ENCODE measurements at places on chromosomes 11 and 22.

GRCh38 chr11:94128746-94129511 lies at the start of gene PANX1:
TSS of gene PANX1 (plus strand) at chr11:94128841. CDS start at chr11:94129313, 472 bp downstream.
- no peak for DNase-seq

DNA sequence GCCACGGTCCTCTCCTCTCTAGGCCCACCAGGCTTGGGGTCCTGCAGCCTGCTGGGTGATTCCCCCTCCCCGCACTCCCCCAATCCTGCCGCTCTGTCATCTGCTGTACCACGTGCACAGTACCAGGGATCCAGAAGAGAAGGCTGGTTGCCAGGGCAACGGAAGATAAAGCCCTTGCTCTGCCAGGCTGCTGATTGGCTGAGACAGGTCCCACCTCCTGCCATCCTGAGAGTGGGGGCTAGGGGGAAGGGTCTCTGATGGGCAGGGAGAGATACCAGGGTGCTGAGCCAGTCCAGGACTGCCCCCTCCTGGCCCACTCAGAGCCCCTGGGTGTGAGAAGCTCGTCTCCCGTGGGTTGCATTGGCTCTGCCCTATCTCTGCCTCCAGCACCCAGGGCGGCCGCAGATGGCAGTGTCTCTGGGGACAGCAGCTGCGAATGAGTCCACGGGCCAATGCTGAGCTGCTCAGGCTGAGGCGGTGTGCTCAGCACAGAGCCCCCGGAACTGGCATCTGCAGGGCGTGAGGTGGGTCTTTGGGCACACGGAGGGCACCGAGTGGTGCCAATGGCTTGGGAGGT lies at the start of gene SMIM45:
Gene SMIM45, plus strand, starts transcription at position 253 of the 577 bp plus-strand sequence.
- no peak for DNase-seq

DNA sequence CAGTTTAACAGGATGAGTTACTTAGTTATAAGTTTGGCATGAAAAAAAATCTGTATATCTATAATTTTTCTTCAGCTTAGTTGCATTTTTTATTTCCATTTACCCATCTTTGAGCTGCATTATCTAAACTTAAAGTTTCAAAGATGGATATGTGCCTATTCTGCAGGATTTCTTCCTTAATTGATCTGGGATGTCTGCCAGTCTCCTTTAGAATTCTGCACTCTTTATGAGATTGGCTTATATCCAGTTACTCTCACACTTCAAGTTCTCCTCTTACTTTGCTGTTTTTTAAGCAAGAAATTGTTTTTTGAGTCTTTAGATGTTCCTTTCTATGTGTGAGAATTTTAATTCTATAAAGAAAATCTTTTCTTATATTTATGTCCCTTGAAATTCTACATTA lies 5.1 kb upstream of the PDGFD start:
- DNase-seq, result no peak

- DNase-seq, result no peak
These were observed 18.4 kb downstream of the ATXN10 start for GRCh38 chr22:45690008-45690407.

DNA sequence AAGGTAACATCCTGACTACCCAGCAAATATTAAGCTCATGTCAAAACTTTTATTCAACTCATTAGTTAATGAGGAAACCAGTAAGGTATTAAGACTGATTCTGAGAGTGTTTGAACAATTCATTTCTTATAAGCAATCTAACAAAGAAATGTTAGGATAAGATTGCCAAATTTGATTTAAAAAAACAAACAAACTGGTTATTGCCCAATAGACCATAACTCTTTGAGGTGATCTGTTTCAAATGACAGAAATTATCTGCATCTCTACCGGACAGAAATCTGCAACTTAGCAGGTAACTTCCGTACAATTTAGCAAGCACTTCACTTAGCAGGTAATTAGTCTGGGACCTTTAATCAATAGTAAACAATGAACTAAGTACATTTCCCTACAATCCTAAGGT lies 82.9 kb upstream of the BARX2 start:
- DNase-seq, result no peak

- no peak for DNase-seq
These were observed 7.8 kb downstream of the YPEL1 start for GRCh38 chr22:21727768-21728167.

DNA sequence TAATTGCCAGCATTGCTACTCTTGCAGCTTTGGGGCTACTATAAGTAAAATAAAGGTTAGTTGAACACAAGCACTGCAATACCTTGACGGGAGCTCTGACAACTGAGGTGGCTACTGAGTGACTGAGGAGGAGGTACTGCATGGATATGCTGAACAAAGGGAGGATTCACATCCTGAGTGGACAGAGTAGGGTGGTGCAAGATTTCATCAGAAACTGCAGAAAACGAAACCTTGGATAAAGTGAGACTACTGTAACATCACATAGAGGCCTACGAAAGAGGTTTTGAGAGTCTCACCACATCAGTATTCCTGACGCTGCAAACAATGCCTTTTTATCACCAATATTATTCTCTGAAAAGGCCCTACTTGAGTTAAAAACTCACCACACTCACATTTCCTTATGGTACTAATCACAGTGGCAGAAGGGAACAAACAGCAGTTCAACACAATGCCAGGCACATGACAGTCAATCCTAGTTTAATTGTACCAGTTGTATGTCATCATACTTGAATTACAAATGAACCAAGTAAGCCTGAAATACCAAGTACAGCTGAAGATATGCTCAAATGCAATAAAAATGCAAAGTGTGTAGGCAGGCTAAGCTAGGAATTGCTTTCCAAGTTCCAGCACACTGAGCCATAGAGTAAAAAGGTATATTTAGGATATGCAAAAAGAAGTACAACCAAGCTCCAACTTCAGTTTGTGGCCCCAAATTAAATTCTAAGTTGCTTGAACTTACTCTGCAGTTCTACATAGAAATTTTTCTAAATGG lies 4.0 kb upstream of the GPR83 start:
- no peak for DNase-seq

GRCh38 chr22:50548921-50549790 lies 3.5 kb downstream of the KLHDC7B start:
- no peak for DNase-seq

DNA sequence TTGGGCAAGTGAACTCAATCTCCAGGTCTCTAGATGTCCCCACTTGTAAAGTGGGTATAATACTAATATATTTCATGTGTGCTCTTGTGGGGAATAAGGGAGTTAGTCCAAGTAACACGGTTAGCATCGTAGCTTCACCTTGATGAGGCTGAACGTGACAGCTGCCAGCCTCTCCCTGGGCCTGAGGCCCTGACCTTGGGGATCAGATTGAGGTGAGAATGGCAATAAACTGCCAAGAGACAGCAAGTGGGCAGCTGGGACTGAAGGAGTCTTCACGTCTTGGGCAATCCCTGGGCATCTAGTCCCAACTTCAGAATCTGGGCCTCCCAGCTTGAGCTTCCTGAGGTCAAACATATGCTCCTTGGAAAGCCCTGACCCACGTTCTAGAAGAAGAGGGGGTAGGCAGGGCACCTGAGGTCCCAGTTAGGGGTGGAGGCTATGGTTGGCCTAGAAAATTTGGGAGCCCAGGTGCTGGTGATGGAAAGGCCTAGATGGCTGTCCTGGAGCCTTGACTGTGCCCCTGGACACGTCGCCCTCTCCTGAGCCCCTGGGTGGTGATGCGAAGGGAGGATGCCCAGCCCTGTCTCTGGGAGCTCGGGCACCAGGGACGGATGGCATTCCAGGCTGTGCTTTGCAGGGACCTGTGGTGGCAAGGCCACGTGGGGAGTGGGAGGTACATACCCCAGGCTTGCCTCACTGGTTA lies 23.4 kb downstream of the ADAMTS15 start:
- DNase-seq, result no peak

GRCh38 chr11:124346311-124346955 lies 26.4 kb upstream of the OR8D2 start:
- no peak for DNase-seq

DNA sequence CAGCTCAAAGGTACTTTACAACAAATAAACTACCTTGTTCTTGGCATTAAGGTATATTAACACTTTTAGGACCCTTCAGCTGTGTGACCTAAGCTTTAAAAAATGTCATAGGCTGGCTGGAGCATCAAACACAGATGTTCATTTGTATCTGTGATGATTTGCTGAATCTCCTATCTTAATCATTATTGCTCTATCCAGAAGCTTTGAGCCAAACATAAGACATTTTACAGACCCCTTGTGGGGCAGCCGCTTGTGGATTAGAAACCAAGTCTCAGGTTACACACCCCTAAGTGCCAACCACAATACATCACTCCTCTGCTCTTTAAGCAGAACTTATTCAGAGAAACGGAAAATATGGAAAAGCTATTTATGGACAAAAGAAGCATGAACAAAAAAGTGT lies 394.2 kb upstream of the CCDC90B start:
- no peak for DNase-seq

- DNase-seq, result no peak
These were observed 47.8 kb downstream of the CD6 start for GRCh38 chr11:61019037-61019831.

GRCh38 chr11:96162816-96163499 lies 180.0 kb downstream of the MAML2 start:
- DNase-seq, result peak; percentile 85

All from AG09309 (cell line).